ENCODE measurements at places on chromosomes 7 and 10.
A peak's percentile ranks its signal among the peaks of the same experiment; 100 is the strongest.

DNA sequence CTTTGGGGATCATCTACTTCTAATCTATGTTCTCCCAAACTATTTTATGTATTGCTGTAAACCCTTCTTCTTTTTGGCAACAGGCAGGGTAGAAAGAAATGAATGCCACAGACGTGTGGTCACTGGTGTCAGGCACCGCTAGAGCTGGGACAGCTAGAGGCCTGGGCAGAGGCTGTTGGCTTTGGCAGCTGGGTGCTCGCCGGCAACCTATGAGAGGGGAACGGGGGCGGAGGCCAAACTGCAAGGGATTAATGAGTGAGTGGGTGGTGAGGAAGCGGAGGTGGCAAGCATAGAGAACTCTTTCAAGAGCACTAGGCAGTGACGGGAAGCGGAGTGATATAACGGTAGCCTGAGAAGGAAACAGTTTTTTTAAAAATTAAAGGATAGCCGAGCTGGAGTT is 78.5 kb downstream of the CREB5 start:
- DNase-seq, result no peak

GRCh38 chr7:121505021-121505420 is 108.9 kb upstream of the FAM3C start:
- DNase-seq, result no peak

- no peak for DNase-seq
These were observed 22.8 kb downstream of the GLI3 start for GRCh38 chr7:42214060-42214679.

GRCh38 chr10:86721232-86721631 is 35.2 kb upstream of the BMPR1A start:
- no peak for DNase-seq

DNA sequence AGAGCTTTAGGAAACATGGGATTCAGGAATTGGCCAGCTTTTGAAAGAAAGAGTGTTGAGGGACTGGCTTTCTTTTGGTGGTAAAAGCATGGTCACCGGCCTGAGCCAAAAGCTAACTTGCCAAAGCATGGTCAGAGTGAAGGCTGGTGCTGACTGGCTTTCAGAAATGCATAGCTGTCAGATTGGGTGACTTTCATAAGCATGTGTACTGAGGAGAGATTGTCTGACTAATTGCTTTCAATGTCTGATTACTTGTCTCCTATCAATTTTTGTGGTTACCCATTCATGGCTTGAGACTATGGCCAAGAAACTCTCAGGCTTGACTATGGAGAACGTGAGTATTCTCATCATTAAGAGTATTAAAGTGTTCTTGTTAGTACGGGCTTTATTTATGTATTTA is 28.2 kb downstream of the ZNF25 start:
- DNase-seq, result no peak

GRCh38 chr7:47266131-47266706 is 315.7 kb downstream of the TNS3 start:
- peak; percentile 65 for DNase-seq

DNA sequence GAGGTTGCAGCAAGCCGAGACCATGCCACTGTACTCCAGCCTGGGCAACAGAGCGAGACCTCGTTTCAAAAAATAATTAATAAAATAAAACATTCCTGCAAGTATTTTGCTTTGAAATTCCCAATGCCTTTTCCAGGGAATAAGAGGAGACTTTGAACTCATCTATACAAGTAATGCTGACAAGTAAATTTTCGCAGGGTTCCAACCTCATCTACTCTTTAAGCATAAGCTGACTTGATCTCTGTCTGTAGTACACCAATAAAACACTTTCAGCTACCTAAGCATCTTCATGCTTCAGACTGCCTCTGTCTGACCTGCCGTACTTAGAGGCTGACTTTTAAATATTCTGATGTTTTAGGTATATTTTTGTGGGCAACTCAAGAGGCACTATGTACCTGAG is 13.7 kb upstream of the BEND7 start:
- DNase-seq, result no peak

- DNase-seq, result peak; percentile 81
These were observed 147.8 kb downstream of the ARHGAP22 start for GRCh38 chr10:48456808-48457761.

- DNase-seq, result no peak
These were observed 904 bp upstream of the DPYSL4 start for GRCh38 chr10:132185601-132186487.

DNA sequence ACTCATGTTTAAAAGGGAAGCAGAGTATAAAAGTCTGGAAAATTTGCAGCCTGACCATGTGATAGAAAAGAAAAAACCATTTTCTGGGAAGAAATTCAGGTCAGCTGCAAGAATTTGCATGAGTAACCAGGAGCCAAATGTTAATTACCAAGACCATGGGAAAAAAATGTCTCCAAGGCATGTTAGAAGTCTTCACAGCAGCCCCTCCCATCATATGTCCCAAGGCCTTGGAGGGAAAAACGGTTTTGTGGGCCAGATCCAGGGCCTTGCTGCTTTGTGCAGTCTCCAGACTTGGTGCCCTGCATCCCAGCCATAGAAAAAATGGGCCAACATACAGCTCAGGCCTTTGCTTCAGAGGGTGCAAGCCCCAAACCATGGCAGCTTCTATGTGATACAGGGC is 1019.6 kb upstream of the SORCS1 start:
- no peak for DNase-seq

DNA sequence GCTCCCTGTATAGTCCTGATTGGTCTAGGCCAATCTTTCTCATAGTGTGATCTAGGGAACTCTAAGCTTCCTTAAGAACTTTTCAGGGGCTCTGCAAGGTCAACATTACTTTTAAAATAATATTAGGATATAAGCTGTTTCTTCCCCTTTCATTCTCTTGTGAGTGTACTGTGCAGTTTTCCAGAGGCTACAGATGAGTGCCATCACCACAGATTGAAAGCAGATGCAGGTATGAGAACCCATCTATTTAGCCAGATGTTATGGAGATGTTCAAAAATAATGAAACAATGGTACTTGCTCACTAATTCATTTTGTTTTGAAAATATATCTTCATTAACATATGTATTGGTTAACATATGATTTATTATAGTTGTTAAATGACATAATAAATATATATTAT is 169.2 kb upstream of the SEMA3A start:
- no peak for DNase-seq

DNA sequence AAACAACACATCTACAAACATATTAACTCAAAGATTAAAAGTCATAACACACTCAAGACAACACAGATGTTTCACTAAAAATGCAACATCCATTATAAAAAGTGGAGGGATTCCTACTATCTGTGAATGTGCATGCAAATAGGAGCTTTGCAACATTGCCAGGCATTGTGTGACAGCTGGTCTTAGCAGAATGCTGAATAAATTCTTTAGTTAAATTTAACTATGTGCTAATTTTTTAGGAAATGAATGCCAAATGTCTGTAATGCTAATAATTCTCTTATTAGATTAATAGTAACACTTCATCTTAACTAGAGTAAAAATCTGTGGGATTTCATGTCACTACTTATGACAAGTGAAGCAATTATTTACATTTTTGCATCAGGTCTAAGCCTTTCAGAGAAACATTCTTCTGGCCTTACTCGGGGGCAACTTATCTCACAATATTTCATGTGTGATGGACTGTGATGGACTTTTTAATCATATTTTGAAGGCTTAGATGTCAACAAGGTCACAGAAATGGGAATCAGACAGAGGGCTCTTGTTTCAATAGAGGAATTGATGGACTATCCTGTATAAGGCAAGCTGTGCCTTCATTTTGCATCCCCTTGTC is 524.6 kb upstream of the KCND2 start:
- no peak for DNase-seq

DNA sequence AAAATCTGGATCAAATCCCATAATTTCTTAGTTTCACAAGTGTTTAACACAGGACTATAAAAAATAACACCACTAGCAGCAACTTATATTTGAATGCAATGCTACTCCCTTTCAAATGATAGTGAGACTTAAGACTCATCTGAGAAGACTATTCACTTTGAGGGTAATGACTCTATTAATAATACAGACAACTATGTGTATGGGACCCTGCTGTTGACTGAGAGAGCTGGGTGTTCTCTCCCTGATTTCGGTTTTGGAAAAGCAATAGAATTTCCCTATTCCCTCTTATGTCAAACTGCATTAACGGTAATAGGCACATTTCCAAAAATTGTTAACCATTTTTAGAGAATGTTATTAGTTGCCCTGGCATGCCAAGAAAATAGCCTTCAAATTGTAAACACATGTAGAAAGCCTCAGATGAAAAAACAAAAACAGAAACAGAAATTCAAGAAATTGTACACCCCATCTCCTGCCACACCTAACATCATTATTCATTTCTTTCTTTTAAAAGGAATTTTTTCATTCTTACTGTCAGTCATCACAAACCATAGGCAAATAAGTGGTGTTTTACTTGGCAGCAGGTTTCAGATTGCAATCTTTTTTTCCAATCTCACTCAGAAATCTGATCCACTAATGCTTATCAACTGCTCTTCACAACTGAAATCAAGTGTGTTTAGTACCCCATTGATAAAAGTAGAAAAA is 153.7 kb downstream of the TFPI2 start:
- DNase-seq, result no peak

- DNase-seq, result peak; percentile 86
These were observed at the start of gene FAM221A for GRCh38 chr7:23679898-23680413. Gene FAM221A (plus strand): TSS chr7:23680199. CDS start chr7:23680219, 20 bp downstream.

GRCh38 chr10:80530251-80530650 is 7.5 kb upstream of the SH2D4B start:
- no peak for DNase-seq

- peak; percentile 23 for DNase-seq
These were observed 30.5 kb downstream of the ANXA8 start for GRCh38 chr10:47453141-47454007.

GRCh38 chr7:74453322-74454011 is at the start of gene GTF2IRD1:
Gene GTF2IRD1 (plus strand): TSS chr7:74453906. CDS start chr7:74508081, 54,175 bp downstream.
- DNase-seq, result peak; percentile 81

GRCh38 chr7:2404714-2405119 is 1.3 kb downstream of the CHST12 start:
- no peak for DNase-seq

GRCh38 chr10:89144836-89145235 is 62.3 kb downstream of the CH25H start:
- DNase-seq, result no peak

DNA sequence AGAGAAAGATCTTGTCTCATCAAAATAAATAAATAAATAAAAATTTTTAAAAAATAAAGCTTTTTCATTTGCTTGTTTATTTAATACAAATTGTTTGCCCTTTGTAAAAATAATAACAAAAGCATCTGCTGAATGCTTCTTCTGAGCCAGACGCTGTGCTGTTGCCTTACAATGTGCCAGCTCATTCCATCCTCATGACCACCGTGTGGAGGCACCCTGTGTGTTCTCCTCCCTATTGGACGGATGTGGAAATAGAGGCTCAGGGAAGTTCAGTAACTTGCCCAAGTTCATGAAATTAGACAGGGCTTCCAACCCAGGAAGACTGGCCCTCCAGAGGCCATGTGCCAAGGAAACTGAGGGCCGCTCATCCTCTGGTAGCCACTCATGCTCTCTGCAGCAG is 120.6 kb downstream of the SH3PXD2A start:
- no peak for DNase-seq

DNA sequence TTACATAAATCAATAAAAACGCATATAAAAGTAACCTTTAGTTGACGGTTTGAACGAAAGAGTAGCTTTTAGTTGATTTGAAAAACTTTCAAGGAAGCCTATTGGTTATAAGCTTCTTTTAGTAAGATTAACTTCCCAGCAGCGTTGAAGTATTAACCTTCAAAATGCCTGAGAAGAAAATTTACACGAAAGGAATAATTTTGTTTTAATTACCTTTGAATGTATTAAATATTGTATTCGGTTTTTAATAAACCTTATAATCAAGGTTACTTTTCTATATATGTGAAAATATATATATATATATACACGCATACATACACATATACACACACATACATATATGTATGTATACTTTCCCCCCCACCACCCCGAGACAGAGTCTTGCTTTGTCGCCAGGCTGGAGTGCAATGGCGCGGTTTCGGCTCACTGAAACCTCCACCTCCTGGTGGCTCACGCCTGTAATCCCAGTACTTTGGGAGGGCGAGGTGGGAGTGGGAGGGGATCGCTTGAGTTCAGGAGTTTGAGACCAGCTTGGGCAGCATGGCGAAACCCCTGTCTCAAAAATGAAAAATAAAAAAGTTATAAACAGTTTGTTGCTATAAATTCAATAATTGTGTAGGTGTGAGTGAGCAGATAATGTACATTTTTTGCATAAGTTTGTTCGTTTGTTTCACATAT is 57.6 kb upstream of the EZH2 start:
- no peak for DNase-seq

DNA sequence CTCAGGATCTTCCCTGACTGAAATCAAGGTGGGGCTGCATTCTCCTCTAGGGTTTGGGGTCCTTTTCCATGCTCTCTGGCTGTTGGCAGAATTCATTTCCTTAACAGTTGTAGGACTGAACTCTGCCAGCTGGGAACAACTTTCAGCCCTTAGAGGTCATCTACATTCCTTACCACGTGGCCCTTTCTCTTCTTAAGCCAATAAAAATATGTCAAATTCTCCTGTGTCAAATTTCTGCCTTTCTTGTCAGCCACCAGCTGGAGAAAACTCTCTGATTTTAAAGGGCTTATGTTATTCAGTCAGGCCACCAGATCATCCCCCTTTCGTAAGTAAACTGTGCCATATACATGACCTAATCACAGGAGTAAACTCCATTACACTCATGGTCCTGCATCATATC is 95.3 kb upstream of the IL6 start:
- no peak for DNase-seq

DNA sequence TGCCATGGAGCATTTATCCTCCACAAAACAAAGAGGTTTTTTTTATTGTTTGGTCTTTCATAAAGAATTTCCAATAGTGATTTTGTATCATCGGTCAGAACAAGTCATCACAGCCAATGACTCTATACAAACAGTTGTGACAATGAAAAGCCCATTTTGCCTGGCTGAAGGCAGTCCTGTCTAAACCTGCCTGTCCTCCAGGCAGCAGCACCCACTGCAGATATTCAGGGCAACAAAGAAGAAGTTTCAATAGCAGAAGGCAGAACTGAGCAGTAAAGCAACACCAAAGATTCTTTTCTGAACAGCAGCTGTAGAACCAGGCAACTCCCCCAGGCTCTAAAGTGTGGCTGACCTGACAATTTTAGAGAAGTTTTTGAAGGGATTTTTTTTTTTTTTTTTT is 169.4 kb downstream of the FGFR2 start:
- no peak for DNase-seq
